ENCODE measurements at places on chromosomes 11 and 22. TPM values are rescaled to one million over a fixed set of nuclear protein-coding genes. Genes with fewer than 3 reads are reported as not detected.
A peak's percentile ranks its signal among the peaks of the same experiment; 100 is the strongest.

The MPPED1 gene
- total RNA-seq, result not detected

DNA sequence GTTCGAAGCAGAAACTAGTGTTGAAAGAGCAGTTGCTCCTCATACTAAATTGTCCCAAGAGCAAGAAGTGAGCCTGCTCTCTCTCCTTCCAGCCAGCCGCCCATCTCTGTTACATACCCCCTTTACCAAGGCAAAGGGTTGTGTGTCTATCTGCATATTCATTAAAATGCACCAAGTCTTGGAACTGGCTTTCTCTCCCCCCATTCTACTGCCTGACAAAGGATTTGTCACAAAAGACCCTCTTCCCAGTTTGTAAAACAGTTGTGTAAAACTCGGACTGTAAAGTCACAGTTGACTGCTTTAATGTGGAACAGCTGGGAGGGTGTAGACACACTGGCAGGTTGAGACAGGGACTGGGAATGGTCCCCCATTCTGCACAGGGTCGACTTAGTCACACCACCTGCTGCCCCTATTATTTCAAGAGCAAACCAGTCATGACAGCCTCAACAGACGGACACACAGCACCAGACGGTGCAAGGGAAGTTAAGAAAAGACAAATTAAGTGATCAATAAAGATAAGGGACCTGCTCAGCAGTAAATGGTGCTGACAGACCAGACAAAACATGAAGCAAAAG is 60.0 kb upstream of the HTATIP2 start:
- DNase-seq, result no peak

GRCh38 chr11:66625041-66625751 is 8.8 kb downstream of the RBM14 start:
- no peak for DNase-seq

The DEFB131B gene
- not detected for total RNA-seq

The UBE2L6 gene
- total RNA-seq, result 28.3 TPM

DNA sequence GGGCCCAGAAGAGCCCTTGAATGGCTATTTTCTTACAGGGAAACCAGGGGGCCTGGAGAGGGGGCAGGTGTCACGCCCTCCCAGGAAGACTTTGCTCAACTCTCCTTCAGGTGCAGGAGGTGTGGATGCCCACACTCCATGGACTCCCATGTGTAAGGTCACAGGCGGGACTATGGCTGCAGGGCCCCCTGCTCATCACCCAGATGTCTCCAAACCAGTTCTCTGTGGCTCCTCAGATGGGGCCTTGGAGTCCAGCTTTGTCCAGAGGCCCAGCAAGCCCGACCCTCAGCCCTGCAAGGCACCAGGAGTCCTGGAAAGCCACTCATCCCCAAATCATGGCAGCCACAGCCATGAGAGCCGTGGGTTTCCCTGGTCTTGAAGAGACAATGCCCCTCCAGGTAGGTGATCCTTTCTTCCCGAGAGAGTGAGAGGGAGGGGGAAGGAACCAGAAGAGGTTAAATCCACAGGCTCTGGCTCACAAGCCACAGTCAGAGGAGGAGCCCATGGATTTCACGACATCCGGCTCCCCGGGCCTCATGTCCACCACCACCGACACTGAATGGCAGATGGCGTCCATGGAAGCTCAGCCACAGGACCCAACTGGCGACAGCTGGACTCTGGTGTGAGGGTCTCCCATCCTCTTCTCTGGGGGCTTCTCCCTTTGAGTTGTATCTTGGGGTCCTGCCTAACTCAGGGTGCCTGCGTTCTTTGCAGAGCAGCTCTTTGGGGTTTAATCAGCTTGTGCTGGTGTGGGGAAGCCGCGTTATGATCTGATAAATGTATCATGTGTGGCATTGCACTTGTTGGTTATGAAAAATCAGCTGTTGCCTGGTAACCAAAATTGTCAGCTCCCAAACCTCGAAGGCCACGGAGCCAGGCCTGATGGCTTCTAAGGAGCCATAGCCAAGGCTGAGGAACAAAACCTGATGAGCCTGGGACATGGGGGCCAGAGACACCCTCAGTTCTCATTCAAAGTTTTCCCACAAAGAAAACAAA is 620.4 kb downstream of the BRD1 start:
- DNase-seq, result peak; percentile 3

DNA sequence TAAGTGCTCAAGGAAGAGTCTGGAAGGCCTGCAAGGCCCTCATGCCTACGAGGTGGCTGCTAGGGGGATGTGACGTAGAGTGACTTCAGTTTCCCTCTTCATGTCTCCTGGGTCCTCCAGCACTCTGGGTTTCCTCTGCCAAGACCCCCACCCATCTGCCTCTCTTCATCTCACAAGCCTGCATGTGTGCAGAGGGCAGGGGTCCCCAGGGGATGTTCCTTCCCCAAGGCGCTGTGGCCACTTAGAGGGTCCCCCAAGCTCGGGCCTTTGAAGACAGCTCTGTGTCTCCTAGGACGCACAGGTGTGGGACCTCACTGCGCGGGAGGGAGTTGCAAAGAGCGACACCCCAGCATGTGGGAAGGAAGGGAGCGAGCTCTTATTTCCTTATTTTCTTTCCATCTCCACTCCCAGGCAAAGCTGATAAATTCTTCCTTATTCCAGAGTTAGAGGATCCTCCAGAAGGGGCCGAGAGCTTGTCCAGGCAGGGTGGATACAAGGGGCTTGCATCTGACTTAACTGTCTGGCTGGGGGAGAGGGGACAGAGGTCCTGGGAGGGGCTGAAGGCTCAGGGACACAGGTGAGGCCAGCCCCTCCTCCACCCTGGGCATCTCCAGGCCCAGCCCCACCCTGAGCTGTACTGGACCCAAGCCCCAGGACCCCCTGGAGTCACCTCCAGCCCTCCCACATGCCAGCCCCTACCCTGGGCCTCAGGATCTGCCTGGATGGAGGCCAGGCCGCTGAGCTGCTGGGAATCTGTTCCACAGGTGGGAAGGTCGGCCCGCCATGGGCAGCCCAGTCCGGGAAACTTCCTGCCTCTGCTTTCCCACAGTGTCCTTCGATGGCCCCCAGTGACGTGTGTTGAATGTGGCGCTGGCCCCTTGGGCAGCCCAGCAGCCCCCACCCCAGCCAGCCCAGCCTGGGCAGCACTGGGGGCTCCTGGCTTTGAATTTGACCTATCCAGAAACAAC is 59.7 kb upstream of the KCNQ1OT1 start:
- DNase-seq, result no peak

DNA sequence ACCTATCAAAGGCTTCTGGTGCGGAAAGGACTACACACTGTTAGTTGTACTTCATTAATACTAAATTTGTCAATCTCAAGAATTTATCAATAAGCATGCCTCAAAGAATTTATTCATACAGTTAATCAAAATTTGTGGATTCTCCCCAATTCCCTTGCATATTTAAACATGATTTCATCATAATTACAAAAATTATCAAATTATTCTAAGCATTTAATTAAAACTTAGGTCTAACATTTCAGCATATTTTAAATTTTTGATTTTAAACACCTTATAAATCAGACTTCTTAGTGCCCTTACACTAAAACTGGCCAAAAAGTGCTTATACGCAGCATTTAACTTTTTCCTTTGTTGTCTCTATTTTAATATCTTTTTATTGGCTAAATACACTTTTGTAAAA is 13.8 kb upstream of the SERPIND1 start:
- no peak for DNase-seq

DNA sequence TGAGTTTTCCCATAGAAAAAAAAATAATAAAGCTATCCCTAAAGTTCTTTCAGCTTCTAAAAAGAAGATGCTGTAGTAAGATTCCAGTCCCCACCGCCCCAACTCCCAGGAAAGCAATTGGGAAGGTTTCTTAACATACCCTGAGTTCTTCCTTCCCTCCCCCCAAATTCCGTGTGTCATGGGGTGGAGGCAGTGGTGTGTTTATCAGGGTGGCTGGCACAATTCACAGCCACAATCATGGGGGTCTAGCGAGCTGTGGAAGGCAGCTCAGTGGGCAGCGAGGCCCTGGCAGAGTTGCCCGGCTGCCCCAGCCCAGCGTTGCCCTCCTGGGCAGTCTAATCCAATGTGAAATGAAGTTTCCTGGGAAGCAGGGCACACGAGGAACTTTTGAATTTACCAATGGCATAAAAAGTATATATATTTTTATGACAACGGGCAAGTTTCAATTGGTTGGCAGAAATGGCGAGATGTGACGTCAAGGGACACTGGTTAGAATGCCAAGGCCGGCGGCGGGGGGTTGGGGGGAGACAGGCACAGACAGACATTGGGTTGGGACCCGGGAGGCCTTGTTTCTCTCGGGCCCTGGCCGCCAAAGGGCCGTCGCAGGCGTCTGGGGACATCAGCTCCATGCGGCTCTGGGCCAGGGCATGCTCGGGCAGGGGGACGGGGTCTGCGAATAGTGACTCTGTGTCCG is 80.7 kb upstream of the PPARA start:
- DNase-seq, result peak; percentile 90

The BCR gene
- total RNA-seq, result 93.3 TPM

DNA sequence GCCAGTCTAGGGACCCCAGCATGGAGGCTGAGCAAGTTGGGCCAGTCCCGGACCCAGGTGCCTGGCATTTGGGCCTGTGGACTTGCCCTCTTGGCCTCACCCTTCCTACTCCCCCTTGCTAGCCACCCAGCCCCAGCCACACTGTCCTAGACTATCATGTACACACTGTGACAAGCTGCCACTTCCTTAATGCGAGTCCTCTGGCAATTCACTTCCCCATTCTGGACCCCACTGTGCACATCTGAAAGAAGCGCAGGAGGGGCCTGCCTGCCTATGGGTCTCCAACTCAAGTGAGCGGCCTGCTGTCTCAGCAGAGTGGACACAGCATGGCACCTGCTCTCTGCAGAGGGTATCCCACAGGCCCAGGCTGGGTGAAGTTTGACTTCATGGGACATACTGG is 68.5 kb upstream of the LMO1 start:
- no peak for DNase-seq

DNA sequence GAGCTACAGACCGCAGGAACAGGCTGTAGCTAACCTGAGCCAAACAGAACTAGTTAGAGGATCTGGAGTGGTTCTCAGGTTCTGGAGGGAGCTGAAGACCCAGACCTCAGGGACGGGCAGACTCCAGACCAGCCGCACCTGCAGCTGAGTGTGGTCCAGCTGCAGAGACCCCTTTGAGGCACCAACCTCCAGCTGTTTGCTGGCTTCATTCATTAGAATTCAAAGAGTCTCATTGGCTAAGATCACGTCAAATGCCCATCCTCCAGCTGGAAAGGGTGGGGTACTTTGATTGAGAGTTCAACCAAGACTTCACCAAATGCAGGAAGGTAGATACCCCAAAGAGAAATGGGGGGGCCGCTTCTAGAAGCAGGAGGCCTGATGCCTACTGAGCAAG is 13.4 kb upstream of the IL2RB start:
- DNase-seq, result no peak

DNA sequence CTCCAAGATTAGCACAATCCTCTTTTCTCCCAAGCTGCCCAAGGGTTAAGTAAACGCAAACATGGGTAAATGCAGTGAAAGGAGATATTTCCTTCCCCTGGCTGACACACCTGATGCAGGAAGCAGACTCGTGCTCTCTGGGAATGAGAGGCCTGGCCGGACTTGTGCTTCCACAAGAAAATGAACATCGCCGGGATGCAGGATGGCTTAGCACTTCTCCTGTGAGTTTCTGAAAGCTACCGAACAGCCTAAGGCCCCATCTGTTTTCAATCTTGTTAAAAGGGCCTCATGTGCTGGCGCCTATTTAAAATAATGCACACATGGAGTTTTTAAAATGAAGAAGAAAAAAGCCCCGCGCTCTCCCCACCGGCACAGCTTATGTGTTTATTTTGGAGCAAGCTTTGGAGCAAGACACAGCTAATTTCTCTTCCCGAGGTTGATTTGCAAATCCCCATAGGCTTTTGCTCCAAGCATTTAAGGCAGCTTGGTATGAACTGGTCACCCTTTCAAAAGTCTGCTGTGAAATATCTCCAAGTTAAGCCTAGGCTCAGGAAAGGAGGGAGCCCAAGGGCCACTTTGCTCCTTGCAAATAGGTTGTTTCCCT is 100.9 kb downstream of the SYN3 start:
- DNase-seq, result no peak

DNA sequence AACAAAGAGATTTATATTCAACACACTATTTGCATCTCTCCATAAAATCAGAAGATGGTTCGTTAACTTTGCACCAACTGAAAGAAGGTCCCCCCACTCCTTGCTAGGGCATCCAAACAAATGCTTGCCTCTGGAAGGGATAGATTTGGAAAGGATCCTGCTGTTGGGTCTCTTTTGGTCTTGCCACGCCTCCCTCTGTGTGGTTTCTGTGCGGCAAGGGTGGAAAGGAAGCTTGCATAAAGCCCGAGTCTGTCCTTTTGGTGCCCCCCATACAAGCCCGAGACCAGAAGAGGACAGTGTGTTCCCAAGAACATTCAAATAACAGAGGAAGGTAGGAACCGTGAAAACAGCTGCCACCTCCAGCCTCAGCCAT is 15.1 kb downstream of the SCGB1A1 start:
- DNase-seq, result no peak

GRCh38 chr11:109062871-109063270 is 359.1 kb upstream of the C11orf87 start:
- no peak for DNase-seq

GRCh38 chr11:105227363-105227762 is 87.8 kb upstream of the CARD18 start:
- no peak for DNase-seq

DNA sequence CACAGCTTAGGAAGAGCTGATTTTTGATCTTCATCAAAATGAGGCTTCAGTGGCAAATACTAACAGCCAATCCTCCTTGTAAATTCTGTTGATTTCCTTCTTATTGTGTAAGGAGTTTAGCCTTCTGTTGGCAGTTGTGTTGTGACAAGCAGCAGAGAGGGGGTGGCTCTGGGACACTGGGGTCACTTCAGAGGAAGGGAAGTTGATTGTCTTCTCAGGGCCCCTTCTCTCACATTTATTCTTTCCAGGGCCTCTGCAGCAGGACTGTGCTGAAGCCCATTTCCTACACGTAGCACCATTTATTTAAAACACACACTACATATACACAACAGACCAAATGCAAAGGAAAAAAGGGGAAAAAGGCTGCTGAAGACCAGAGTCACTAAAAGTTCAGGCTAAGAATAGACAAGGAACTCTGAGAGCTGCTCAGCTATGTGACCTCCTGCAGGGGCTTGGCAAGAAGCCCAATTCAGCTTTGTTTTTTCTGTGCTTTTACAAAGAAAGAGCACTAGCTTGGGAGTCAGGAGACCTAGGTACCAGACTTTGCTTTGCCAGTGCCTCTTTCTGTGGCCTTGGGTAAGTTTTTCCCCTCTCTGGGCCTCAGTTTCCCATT is 28.3 kb upstream of the UPB1 start:
- DNase-seq, result peak; percentile 33

DNA sequence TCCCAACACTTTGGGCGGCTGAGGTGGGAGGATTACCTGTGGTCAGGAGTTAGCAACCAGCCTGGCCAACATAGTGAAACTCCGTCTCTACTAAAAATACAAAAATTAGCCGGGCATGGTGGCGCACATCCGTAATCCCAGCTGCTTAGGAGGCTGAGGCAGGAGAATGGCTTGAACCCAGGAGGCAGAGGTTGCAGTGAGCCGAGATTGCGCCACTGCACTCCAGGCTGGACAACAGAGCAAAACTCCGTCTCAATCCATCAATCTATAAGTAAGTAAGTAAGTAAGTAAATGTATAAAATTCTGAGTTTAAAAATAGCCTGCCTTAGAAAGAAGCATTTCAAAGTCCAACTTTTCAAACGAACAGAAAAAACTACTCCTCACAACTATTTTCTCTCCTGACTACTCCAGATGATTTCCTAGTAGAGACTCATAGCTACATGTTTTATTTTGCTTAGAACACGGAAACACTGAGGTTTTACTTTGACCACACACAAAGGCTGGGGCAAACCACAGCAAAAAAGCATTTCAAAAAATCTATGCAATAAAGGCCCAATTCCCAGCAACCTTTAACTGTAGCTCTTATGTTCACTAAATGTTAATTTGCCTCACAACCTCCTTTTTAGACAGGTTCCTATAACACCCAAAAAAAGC is 16.3 kb downstream of the SPTY2D1 start:
- no peak for DNase-seq
